ENCODE measurements at places on chromosomes 16 and 17. TPM values are rescaled to one million over a fixed set of nuclear protein-coding genes. Genes with fewer than 3 reads are reported as not detected.

GRCh38 chr16:228151-228851 is 948 bp downstream of the LUC7L start:
- no peak for DNase-seq

SLC6A2 gene
- total RNA-seq = 2.3 TPM

IRX3 gene
- total RNA-seq = 4.8 TPM

ADAT1 gene
- total RNA-seq = 23.8 TPM

DNA sequence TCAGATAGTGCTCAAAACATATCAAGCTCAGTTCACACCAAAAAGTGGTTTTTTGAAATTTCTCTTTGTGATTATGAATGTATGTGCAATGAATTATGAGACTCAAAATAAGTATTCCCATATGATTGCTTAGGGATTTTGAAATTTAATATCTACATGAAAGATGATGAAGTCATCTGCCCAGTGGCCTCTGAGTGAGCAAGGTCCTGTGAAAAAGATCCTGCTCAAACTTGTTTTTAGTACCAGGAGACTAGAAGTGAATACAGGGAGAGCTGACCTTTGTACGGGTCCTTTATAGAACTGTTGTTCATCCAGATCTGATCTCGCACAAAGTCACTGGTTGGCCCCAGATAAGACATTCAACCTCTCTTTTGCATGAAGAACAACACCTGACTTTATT is 151.9 kb upstream of the MAF start:
- peak; percentile 70 for DNase-seq

- DNase-seq = no peak
These were observed 12.0 kb downstream of the LRRC37B start for GRCh38 chr17:32019228-32019627.

- peak; percentile 48 for DNase-seq
These were observed 39.2 kb downstream of the ZNF778 start for GRCh38 chr16:89256651-89257254.

DNA sequence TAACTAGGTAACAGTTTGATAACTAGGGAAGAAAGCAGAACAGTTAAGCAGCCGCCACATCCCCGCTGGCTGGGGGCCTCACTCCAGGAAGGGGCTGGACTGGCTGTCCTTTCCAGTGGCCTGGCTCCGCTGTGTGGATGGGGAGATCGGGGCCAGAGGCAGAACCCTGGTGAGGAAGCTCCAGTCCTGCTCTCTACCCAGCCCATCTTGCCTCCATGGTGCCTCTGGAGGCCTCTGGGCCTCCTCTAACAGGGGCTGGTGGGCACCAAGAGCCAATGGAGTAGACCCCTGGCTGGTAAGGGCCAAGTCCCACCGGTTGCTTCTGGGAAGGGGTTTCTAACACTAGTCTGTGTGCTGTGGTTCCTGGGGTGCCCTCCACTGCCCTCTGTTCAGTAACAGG is 8.1 kb downstream of the CNP start:
- no peak for DNase-seq

GRCh38 chr17:79207960-79208359 is 133.3 kb downstream of the ENGASE start:
- no peak for DNase-seq

C16orf96 gene
- total RNA-seq = 0.53 TPM

DNA sequence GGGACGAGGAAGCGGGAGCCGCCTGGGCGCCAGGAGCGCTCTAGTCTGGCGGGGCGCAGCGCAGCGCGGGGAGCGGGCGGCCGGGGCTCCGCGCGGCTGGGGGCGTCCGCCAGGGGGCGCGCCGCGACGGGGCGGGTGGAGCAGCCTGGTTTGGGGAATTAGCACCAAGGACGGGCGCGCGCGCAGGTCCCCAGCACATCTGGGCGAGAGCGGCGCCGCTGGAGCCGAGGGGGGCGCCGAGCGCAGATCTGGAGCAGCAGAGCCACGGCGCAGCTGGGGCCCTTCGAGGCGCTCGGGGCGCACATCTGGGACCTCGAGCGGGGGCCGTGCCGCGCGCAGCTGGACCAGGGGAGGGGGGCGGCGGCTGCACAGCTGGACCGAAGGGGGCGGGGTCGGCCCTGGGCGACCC is at the start of gene NXPH3:
Gene NXPH3 (plus strand): TSS at position 193 of the 409 bp plus-strand sequence. CDS start 349 bp downstream, outside the sequence.
- peak; percentile 81 for DNase-seq

- peak; percentile 83 for DNase-seq
These were observed 5.2 kb upstream of the GRIN2C start for GRCh38 chr17:74864866-74865395.

KRT39 gene
- 3.8 TPM for total RNA-seq

- no peak for DNase-seq
These were observed 848.6 kb upstream of the RBFOX1 start for GRCh38 chr16:6484081-6484480.

DNA sequence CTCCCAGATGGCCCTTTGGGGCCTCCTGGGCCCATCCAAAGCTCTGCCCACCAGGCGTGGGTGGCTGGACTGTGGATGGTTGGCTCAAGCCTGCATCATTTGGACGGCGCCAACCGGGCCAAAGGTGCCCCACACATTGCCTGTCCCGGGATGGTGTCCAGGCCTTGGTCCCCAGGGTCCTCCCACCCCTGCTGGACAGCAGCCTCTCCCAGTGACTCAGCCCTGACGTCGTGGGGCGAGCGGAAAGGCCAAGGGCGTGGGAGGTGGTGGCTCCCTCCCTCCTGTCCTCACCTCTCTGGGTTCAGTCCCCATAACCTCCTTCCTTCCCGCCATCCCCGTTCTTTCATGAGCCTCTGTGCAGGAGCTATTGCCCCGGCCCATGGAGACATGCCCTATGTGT is 42.1 kb upstream of the DLX4 start:
- peak; percentile 11 for DNase-seq

- DNase-seq = no peak
These were observed 1.2 kb upstream of the LITAFD start for GRCh38 chr16:8880839-8881510.

GRCh38 chr16:81519301-81520150 is 74.9 kb downstream of the CMIP start:
- DNase-seq = no peak

- peak; percentile 77 for DNase-seq
These were observed 7.8 kb upstream of the RNASEK start for GRCh38 chr17:7004398-7005253.

GRCh38 chr17:48357779-48358602 is 72.0 kb downstream of the SKAP1 start:
- peak; percentile 4 for DNase-seq

GRCh38 chr17:79618383-79619067 is 7.7 kb upstream of the RBFOX3 start:
- DNase-seq = peak; percentile 81

- no peak for DNase-seq
These were observed 114.6 kb upstream of the NOG start for GRCh38 chr17:56478836-56479447.

NDUFB10 gene
- 142 TPM for total RNA-seq

- no peak for DNase-seq
These were observed 1483.0 kb downstream of the CDH8 start for GRCh38 chr16:60553090-60553757.

DNA sequence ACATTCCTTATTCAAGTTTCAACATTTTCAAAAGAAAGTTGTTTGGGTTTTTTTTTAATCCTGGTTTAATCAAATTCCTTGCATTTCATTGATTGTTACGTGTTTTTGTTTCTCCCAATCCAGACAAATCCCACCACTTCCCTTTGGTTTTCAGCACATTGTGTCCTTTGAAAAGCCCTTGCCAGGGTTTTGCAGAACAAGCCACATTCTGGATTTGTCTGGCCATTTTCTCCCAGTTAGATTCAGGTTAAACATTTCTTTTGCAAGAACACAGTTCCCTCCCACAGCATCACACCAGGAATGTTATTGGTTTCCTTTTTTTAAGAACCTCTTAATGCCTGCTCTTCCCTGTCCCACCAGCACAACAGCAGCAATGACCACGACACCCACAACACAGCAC is 278.0 kb upstream of the SALL1 start:
- no peak for DNase-seq

DNA sequence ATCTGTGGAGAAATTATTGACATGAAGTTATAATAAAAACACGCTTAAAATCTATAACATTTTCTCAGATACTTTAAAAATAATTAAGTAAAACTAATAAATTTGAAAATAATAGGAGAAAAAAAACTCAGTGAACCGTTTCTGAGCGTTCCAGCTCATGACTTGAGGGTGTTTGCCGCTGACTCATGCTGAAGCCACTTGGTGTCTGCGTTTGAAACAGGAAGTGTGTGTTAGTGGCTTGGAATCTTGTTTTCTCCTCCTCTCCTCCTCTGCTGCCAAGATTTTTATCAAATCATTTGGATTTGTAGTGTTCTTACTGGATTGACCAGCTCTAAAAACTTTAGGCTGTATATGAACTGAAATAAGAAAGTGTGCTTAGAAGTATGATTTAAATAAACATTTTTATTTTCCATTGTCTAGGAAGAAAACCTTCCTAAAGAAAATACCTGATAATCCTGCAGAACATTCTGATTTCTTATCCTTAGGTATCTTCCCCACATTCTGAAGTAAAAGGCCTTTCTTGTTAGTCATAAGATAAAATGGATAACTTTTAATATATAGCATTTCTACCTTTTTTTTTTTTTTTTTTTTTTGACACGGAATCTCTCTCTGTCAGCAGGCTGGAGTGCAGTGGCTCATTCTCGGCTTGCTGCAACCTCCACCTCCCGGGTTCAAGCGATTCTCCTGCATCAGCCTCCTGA is 30.8 kb downstream of the USP10 start:
- DNase-seq = peak; percentile 88

NKD1 gene
- total RNA-seq = 4.2 TPM

GLIS2 gene
- 6.5 TPM for total RNA-seq

- no peak for DNase-seq
These were observed 47.6 kb downstream of the MED13 start for GRCh38 chr17:62017496-62017895.

- no peak for DNase-seq
These were observed 390.1 kb downstream of the RBFOX1 start for GRCh38 chr16:7722761-7723160.

DNA sequence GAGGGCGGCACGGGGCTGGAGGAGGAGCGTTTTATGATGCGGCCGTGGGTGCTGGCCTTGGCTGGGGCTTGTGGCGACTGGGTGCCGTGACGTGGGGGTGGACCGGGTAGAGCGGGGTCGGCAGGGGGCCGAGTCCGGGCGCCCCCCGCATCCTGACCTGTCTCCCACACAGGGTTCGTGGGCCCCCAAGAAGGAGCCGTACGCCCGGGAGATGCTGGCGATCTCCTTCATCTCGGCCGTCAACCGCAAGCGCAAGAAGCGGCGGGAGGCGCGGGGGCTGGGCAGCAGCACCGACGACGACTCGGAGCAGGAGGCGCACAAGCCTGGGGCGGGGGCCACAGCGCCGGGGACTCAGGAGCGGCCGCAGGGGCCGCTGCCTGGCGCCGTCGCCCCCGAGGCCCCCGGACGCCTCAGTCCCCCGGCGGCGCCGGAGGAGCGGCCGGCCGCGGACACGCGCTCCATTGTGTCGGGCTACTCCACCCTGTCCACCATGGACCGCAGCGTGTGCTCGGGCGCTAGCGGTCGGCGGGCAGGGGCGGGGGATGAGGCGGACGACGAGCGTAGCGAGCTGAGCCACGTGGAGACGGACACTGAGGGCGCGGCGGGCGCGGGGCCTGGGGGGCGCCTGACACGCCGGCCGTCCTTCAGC is 81.6 kb downstream of the ARHGAP23 start:
- DNase-seq = no peak

- DNase-seq = no peak
These were observed 269.0 kb downstream of the WWOX start for GRCh38 chr16:78368121-78369102.

RPS15A gene
- total RNA-seq = 4,122 TPM

DNA sequence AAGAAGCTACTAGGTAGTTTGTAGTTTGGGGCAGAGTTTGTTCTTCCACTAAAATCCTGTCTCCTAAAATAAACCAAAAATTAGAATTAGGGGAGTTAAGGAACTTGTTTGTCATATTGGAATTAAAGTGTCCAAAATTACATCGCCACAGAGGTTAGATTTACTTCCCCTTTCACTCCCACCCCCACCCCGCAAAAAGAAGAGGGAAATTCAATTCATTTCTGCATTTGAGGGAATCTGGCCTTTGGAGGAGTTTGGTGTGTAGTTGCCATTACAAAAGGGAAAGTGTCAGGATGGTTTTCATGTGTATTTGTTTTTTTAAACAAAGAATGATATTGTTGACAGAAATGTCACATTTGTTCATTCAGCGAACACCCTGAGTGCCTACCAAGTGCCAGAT is 5.8 kb downstream of the TMEM97 start:
- DNase-seq = no peak

DNA sequence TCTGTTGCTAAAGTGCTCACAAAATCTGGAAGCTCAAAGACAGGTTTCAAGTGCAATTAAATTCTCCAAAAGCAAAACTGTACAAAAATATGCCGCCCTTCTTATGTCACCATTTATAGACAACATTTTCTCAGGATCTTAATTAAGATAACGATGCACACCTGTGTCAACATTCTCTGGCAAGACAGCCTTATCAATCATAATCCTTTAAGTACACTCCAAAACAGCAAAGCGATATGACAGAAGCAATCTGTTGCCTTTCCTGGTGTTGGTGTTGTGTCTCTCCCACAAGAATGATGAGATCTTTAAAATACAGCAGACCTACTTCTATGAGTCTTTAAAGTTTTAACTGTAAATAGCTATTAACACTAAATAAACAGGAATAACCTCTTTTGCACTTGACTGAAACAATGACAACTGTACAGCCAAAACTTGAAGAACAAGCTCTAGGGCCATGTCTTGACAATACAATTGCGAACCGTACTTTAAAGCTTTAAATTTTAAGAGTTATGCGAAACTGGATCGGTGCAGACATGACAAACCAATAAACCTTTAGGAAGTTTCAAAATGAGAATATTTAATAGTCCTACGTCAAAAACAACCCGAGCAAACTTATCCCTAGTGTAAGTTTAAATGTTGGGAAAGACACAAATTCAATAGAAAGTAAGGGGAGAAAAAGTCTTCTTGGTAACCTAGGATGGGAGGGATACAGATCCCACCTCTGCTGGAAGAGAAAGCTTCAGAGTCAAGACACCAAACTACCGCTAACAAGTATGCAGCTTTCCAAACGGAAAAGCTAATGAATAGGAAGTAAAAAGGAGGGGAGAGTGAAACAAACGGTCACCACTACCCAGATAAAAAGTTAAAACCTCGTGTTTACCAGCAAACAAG is 3.3 kb upstream of the IRX5 start:
- DNase-seq = no peak

MMP25 gene
- 0.58 TPM for total RNA-seq

NPIPA7 gene
- 2.7 TPM for total RNA-seq

All from muscle of leg (tissue), 16 donors.